Fibroblast of gingiva (primary cell): ENCODE measurements at places on chromosomes 13 and 19.
A peak's percentile ranks its signal among the peaks of the same experiment; 100 is the strongest.

GRCh38 chr13:39321574-39321973 lies 281.4 kb downstream of the LHFPL6 start:
- DNase-seq, result peak; percentile 84

- DNase-seq, result no peak
These were observed 1193.8 kb downstream of the SLITRK1 start for GRCh38 chr13:82688400-82688994.

- no peak for DNase-seq
These were observed 529.3 kb upstream of the SPRY2 start for GRCh38 chr13:80870186-80870585.

GRCh38 chr13:73212482-73212881 lies 153.7 kb downstream of the KLF5 start:
- peak; percentile 6 for DNase-seq

- peak; percentile 28 for DNase-seq
These were observed 20.2 kb upstream of the PNMA8B start for GRCh38 chr19:46515879-46516350.

DNA sequence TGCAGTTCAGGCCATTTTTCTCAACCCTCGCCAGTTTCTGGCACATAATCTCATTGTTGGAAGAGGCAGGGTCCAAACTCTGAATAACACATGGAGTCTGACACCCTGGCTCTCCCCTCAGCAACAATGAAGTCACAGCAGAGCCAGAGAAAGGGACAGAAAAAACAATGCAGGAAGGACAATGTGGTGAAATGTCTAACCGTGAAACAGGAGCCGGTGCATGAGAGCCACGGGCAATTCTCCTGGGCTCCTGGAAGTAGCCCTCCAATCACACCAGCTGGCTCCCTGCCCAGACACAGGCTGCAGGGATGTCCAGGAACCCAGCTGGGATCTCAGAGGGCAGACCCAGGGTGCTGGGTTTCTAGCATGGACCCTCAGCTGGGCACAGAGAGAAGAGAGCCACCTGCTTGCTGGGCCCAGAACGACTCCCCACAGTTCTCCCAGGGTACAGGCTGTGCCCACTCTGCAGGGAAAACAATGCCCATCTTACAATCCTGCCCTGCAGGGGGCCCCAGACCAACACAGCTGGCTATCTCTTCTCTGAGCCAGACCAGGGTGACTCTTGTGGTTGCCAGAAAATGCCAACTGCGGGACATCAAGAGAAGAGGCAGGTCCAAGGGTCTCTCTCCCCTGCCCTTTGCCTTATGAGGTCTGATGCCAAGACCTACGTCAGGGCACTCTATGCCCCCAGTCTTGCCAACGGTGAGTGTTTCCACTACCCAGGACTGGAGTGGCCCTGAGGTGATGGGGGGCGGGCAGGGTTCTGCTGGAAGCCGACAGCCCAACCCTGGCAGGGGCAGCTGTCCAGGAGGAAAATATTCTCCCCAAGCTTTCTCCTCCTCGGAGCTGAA lies 64.5 kb downstream of the CEBPG start:
- no peak for DNase-seq

DNA sequence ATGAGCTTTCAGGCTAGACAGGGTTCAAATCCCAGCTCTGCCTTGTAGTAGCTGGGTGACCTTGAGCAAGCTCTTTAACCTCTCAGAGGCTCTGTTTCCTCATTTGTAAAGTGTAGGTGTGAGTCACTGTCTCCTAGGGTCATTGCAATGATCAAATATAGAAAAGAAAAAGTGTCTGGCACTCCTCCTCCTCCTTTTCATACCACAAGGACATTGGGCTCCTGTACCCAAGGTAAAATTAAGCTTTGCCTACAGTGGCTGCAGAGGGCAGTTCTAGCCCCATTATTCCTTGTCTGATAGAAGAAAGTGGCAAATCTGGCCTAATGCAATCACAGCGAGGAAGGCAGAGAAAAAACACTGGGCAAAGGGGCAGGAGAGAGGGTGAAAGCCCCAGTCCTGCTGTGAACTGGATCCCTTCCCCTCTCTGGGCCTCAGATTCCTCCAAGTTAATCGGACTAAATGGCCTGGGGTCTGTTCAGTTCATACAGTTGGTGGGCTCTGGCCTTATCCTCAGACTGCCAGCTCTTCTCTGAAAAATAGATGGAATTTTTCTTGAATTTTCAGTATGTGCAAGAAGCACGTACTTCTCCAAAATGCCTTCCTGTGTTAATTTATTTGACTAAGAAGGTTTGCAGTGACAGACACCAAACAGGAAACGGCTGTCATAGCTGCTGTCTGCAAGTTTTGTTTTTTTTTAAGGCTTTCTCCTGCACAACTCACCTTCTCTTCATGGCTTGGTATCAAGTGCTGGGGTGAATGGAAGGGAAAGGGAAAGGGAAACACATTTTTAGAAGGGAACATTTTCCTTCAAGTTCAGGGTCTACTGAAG lies 35.3 kb downstream of the RGCC start:
- DNase-seq, result no peak

DNA sequence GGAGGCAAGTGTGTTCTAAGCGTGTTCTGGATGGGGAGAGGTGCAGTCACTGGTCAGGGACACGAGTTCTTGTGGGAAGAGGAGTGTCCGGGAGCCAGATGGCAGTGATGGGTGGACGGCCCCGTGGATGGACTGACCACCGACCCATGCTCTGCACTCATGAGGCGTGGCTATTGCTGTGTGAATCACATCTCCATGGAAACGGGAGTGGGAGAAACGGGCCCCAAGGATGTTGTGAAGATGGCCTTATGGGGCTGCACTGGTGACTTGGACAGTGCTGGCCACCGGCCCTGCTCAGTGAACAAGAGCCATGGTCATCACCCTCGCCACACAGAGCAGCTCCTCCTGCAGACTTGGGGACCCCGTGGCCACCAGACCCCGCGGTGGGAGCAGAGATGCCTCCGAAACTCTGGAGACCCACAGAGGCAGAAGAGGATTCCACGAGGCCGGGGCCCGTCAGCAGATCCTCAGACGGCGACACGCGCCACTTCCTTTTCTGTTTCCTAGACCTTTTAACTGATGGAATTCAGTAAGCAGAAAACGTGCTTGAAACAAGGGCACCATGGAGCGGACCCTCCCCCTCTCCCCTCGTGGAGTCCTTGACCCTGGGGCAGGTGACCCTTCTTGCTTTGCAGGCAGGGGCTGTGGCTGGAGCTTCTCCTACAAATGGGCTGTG lies 47.5 kb downstream of the GAS6 start:
- no peak for DNase-seq

DNA sequence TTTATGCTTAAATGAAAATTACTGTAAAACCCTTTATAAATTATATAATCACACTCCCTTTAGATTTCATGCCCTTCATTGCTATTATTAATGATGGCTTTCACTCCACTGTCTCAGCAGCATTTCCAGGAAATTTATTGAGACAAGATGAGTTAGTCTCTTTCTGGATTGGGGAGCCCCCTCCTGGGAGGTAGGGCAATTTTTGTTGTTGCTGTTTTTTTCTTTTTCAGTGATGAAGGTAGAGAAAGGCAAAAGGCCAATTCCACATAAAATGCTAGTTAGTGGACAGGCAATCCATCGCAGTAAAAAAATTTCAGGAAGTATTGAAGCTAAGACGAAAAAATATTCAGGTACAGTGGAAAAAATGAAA lies 80.2 kb downstream of the TEX26 start:
- peak; percentile 21 for DNase-seq

- DNase-seq, result no peak
These were observed 24.1 kb downstream of the CLEC4M start for GRCh38 chr19:7787141-7787540.

- DNase-seq, result no peak
These were observed 140.9 kb downstream of the NDFIP2 start for GRCh38 chr13:79621902-79622301.

- no peak for DNase-seq
These were observed 7.5 kb downstream of the IZUMO2 start for GRCh38 chr19:50155520-50156109.

- no peak for DNase-seq
These were observed 924 bp downstream of the RGCC start for GRCh38 chr13:41458187-41458760.

GRCh38 chr13:46008631-46009030 lies 43.9 kb downstream of the ZC3H13 start:
- no peak for DNase-seq

- DNase-seq, result no peak
These were observed 865.1 kb downstream of the EFNB2 start for GRCh38 chr13:105670179-105670990.
